Activated naive CD4-positive, alpha-beta T cell treated with anti-CD3 and anti-CD28 coated beads for 36 hours (primary cell): ENCODE measurements at places on chromosomes 12 and 14. TPM values are rescaled to one million over a fixed set of nuclear protein-coding genes. Genes with fewer than 3 reads are reported as not detected.

- peak overlapping the region; percentile 75 for H3K4me3 ChIP-seq
- peak overlapping the region; percentile 10 for H3K27ac ChIP-seq
- H3K36me3 ChIP-seq: no peaks in the 10 kb centered on the region
- peaks cover 17% of the 10 kb centered on the region for H3K4me1 ChIP-seq
- H3K27me3 ChIP-seq: peaks cover 7% of the 10 kb centered on the region
- DNase-seq: no peak
These were observed 2.8 kb downstream of the CFAP73 start for GRCh38 chr12:113152196-113152834.

- no peak overlapping the region for H3K27ac ChIP-seq
- H3K4me1 ChIP-seq: peaks cover 12% of the 10 kb centered on the region
- H3K27me3 ChIP-seq: peaks cover 19% of the 10 kb centered on the region
- no peaks in the 10 kb centered on the region for H3K36me3 ChIP-seq
These were observed 12.2 kb upstream of the CALCOCO1 start for GRCh38 chr12:53739214-53740129.

GRCh38 chr12:113292091-113292490 lies 42.8 kb downstream of the SLC8B1 start:
- no peak overlapping the region for H3K27ac ChIP-seq
- DNase-seq: no peak
- no peak overlapping the region for H3K4me3 ChIP-seq
- no peaks in the 10 kb centered on the region for H3K4me1 ChIP-seq
- H3K27me3 ChIP-seq: no peaks in the 10 kb centered on the region

DNA sequence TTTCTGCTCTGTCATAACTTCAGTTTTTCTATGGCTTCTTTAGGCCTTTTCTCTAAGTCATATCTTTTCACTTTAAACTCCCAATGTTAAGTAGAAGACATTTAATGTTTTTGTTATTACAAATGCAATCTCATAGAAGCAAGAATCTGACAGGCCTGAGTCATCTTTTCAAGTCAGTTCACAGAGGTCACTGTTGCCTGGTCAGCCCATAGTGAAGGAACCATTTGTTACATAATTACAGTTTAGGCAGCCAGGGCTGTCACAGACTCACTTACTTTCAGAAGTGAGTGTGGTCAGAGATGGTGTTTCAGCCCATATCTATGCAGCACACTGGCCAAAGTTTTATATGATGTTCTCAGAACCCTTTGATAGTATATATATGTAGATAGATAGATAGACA lies 46.5 kb downstream of the CCER1 start:
- no peak overlapping the region for H3K27ac ChIP-seq
- no peaks in the 10 kb centered on the region for H3K36me3 ChIP-seq
- H3K27me3 ChIP-seq: peaks cover 7% of the 10 kb centered on the region
- DNase-seq: no peak
- no peaks in the 10 kb centered on the region for H3K4me1 ChIP-seq

GRCh38 chr14:99790978-99791376 lies 2.2 kb upstream of the EML1 start:
- H3K4me3 ChIP-seq: no peak overlapping the region
- peaks cover 6% of the 10 kb centered on the region for H3K27me3 ChIP-seq
- no peaks in the 10 kb centered on the region for H3K36me3 ChIP-seq
- DNase-seq: no peak

GRCh38 chr14:20606190-20606901 lies 15.2 kb upstream of the RNASE12 start:
- no peaks in the 10 kb centered on the region for H3K4me1 ChIP-seq
- H3K27ac ChIP-seq: no peak overlapping the region
- no peaks in the 10 kb centered on the region for H3K27me3 ChIP-seq
- DNase-seq: peak; percentile 24
- H3K36me3 ChIP-seq: no peaks in the 10 kb centered on the region

GRCh38 chr12:97293541-97293940 lies 169.1 kb upstream of the RMST start:
- no peak overlapping the region for H3K27ac ChIP-seq
- H3K36me3 ChIP-seq: no peaks in the 10 kb centered on the region

DNA sequence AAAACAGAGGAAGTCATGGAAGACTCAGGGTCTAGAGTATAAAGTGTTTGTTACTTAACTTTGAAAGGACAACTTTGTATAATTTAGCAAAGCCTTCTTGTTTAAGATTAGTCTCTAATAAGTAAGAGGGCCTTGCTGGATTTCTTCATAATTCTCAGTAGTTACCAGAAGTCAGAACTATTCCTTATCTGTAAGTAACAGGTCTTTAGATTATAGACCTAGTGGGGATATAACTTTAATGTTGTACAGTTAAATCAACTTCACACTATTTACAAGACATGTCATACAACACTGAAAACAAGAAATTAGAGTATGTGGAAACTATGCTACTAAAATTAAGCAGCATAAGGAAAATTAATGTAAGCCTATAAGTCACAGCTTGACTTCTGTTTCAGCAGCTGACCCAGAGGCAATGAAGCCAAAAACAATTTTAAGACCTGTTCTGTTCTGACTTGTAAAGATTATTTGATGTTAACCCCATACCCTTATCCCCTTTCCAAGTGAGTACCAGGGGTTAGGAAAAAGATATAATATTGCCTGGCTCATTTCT lies 398.3 kb downstream of the RAD51B start:
- no peaks in the 10 kb centered on the region for H3K27me3 ChIP-seq
- H3K4me3 ChIP-seq: no peak overlapping the region
- peaks cover 5% of the 10 kb centered on the region for H3K4me1 ChIP-seq
- DNase-seq: no peak
- H3K27ac ChIP-seq: no peak overlapping the region

DNA sequence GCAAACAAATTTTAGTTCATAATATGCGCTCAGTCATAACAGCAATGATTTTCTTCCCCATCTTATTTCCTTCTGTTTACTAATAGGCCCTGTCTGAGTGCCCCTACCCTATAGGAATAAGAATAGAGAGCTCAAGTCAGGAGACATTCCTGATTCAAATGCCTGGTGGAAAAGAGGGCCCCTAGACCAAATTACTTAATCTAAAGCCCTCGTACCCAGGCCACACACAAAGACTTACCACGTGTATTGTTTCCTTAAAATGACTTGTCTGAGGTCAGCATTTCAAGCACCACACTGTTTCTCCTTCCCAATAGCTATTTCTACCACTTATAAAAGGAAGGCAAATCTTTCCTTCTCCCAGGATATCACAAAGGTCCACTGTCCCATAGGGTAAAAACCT lies 314.9 kb upstream of the TMTC1 start:
- peaks cover 2% of the 10 kb centered on the region for H3K27me3 ChIP-seq
- no peak overlapping the region for H3K4me3 ChIP-seq
- DNase-seq: no peak
- no peaks in the 10 kb centered on the region for H3K36me3 ChIP-seq
- no peak overlapping the region for H3K27ac ChIP-seq
- no peaks in the 10 kb centered on the region for H3K4me1 ChIP-seq

GRCh38 chr12:131752451-131752850 lies 41.6 kb downstream of the SFSWAP start:
- no peak overlapping the region for H3K27ac ChIP-seq
- H3K27me3 ChIP-seq: no peaks in the 10 kb centered on the region
- H3K4me3 ChIP-seq: no peak overlapping the region
- H3K4me1 ChIP-seq: peaks cover 2% of the 10 kb centered on the region
- no peak for DNase-seq

DNA sequence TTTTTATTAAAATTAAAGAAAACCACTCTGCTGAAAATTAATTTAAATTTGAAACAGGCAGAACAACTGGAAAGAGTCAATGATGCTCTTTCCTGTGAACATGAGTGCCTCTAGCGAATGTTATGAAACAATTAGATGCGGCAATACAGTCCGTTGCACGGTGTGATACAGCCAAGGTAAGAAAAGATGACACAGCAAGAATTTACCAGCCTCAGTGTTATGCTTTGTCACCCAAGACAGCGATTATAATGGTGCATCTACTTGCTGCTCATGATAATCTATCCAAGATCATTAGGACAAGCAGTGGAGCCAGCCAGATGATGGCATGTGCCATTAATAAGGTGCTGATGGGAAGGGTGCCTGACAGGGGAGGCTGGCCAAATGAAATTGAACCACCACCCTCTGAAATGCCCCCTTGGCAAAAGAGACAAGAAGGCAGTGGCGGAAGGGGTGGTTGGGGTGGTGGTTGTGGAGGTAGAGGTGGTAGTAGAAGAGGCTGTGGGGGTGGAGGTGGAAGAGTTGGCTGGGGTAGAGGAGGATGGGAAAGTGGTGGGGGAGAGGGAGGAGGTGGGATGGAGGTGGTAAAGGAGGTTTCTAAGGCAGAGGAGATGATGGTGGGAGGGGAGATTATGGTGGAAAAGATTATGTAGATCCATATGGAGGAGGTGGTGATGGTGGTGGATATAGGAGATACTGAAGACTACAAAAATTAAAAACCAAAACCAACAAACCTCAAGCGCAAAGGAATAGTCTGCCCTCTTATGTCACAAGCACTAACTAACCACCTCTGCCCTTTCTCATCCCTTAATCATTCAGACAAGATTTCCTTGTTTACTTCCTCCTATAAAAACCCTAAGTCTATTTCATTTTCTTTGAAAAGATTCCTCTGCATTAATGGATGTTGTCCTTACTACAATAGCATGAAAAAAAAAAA lies 4.0 kb upstream of the RESF1 start:
- H3K27ac ChIP-seq: peak overlapping the region; percentile 68
- DNase-seq: no peak
- H3K27me3 ChIP-seq: no peaks in the 10 kb centered on the region

- no peak overlapping the region for H3K27ac ChIP-seq
- H3K4me3 ChIP-seq: no peak overlapping the region
- H3K4me1 ChIP-seq: no peaks in the 10 kb centered on the region
These were observed 18.5 kb upstream of the BHLHE41 start for GRCh38 chr12:26143291-26143690.

DNA sequence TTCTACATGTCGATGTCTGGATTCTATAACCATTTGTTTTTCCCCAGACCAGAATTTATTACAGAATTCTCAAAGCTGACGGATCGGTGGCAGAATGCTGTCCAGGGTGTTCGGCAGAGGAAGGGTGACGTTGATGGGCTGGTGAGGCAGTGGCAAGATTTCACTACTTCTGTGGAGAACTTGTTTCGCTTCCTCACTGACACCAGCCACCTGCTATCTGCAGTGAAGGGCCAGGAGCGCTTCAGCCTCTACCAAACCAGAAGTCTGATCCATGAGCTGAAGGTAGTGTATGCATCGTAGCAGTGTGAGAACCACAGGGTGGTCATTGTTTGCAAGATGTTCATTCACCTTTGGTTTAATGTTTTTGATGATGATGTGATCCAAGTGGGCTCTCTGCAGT lies 124.0 kb downstream of the ESR2 start:
- H3K4me1 ChIP-seq: peaks cover 9% of the 10 kb centered on the region
- no peak overlapping the region for H3K4me3 ChIP-seq
- H3K27me3 ChIP-seq: no peaks in the 10 kb centered on the region
- H3K27ac ChIP-seq: no peak overlapping the region
- H3K36me3 ChIP-seq: peaks cover 8% of the 10 kb centered on the region

DNA sequence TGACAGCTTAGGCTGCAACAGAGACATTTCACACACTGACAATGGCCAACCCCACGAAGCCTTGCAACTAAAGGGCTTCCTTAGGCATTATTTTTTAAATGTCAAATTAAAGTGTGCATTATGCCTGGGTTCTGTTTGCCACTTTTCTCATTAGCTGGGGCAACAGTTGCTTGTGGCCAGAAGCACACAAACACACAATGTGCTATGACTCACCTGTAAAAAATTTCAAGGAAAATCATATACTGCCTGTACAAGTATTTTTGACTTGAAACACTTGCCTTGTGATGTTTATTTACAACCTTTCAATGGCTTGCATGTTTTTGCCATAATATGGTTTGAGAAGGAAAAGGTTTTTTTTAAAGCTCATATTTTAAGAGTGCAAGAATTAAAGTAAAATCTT lies 1.9 kb downstream of the NTN4 start:
- no peak for DNase-seq
- no peak overlapping the region for H3K27ac ChIP-seq
- no peak overlapping the region for H3K4me3 ChIP-seq

GRCh38 chr12:103998976-103999375 lies 33.3 kb downstream of the TDG start:
- no peak for DNase-seq
- H3K27ac ChIP-seq: no peak overlapping the region
- H3K4me3 ChIP-seq: no peak overlapping the region
- no peaks in the 10 kb centered on the region for H3K36me3 ChIP-seq
- peaks cover 2% of the 10 kb centered on the region for H3K4me1 ChIP-seq
- peaks cover 18% of the 10 kb centered on the region for H3K27me3 ChIP-seq

- H3K36me3 ChIP-seq: no peaks in the 10 kb centered on the region
- H3K27ac ChIP-seq: peak overlapping the region; percentile 39
- H3K27me3 ChIP-seq: no peaks in the 10 kb centered on the region
- peaks cover 38% of the 10 kb centered on the region for H3K4me1 ChIP-seq
- peak overlapping the region; percentile 80 for H3K4me3 ChIP-seq
These were observed 589 bp upstream of the HVCN1 start for GRCh38 chr12:110689281-110690126.

DNA sequence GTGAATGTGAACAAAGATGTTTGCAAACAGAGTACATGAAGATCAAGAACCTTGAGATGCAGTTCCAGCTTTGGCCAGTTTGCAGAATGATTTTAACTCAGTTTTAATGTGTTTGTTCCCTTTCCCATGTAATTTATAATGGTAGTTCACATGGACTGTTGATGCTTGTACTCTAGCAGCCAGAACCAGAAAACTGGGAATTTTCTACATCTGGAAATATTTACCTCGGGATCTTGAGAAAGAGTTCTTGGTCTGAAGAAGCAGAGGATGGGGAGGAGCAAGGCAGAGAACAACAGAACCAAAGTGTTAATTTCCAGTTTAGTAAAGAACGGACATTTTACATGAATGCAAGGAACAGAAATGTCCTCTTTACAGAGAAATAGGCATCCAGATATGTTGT lies 37.0 kb upstream of the PMCH start:
- H3K4me3 ChIP-seq: no peak overlapping the region
- H3K27ac ChIP-seq: no peak overlapping the region
- no peak for DNase-seq
- peaks cover 8% of the 10 kb centered on the region for H3K27me3 ChIP-seq
- no peaks in the 10 kb centered on the region for H3K36me3 ChIP-seq

DNA sequence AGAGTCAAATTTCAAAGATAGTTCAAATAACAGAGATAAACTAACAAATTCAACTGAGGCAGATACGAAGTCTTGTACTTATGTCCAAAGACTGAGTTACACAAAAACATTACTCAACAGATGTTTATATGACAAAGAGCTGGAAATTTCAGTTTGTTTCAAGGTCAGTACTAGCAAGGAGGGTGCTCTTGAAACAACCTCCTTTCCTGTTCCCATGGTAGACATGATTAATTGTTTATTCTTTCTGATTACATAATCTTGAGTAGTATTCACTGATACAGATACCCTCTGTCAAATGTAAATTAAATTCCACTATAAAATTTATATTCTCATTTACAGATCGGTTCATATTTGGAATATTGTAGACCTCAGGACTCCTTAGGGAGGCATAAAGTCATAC lies 23.4 kb downstream of the TSPAN8 start:
- no peak overlapping the region for H3K27ac ChIP-seq
- H3K27me3 ChIP-seq: no peaks in the 10 kb centered on the region
- H3K4me1 ChIP-seq: no peaks in the 10 kb centered on the region
- H3K36me3 ChIP-seq: no peaks in the 10 kb centered on the region
- no peak overlapping the region for H3K4me3 ChIP-seq
- no peak for DNase-seq

- H3K4me1 ChIP-seq: peaks cover 6% of the 10 kb centered on the region
- no peak overlapping the region for H3K27ac ChIP-seq
- no peak overlapping the region for H3K4me3 ChIP-seq
- H3K36me3 ChIP-seq: no peaks in the 10 kb centered on the region
- peaks cover 26% of the 10 kb centered on the region for H3K27me3 ChIP-seq
These were observed 1.5 kb upstream of the EFS start for GRCh38 chr14:23366426-23366921.

GLIPR1L1 gene
- not detected for total RNA-seq

KLRB1 gene
- 0.25 TPM for total RNA-seq

CSAD gene
- 32.3 TPM for total RNA-seq

EPYC gene
- total RNA-seq: not detected

RTL1 gene
- total RNA-seq: not detected

CCDC175 gene
- not detected for total RNA-seq

PWP1 gene
- 35.0 TPM for total RNA-seq

GZMH gene
- total RNA-seq: 86.1 TPM

INSM2 gene
- total RNA-seq: not detected

OR11G2 gene
- not detected for total RNA-seq
